ENCODE measurements at places on chromosomes 7 and 10.

DNA sequence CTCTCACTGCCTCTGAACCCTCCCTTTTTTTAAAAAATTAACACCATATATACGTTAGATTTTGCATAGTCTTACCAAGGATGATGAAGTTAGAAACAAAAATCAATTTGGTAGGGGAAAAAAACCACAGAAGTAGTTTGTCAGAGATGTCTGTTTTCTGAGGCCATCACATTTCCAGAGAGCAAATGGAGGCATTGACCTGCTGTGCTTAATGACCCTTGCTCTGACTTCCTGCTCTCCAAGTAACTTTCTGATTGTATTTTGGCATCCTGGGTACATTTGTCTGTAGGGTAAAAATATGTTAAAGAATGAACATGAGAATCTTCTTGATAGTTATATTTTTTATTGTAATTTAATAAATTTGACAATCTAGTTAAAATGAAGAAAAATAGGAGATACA, 140.2 kb downstream of the LCOR start:
- DNase-seq: no peak

- peak; percentile 24 for DNase-seq
Observed at GRCh38 chr10:24722131-24722675, 1.5 kb downstream of the ARHGAP21 start.

GRCh38 chr10:127736222-127736914, 617 bp upstream of the FOXI2 start:
- DNase-seq: no peak

- no peak for DNase-seq
Observed at GRCh38 chr10:8534096-8534495, 479.6 kb downstream of the GATA3 start.

DNA sequence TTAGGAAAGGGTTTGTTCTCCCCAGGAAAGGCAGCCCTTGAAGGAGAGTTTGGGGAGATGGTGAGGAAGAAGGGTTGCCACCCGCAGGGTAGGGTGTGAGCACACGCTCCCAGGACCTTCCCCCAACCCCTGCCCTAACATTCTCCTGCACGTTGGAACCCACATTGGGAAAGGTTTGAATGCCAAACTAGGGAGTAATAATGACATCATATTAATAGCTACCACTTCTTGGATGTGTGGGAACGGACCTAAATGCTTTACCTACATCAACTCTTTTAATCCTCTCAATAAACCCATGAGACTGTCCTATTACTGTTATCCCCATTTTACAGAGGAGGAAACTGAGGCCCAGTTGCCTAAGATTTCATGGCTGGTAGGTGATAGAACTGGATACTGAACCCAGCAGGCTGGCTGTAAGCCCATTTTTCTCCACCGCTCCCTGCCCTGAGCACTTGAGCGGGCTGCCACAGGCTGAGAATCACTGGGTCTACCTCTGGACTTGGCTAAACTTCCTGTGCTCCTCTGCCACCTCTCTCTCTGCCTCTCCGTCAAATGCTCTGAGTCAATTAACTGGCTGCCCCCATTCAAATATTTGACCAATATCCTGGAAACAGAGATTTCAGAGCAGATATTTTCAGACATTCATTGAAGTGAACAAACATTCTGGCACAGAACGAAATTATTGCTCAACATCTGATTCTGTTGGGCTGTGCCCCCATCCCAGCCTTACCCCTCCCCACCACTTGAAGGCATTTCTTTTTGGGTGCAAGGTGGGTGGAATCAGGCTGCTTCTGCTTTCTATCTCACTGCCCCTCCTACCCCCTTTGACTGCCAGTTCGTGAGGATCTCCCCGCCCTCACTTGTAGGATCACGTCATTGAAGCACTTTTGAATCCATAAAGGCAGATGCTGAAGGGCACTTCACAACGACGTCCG, 129.7 kb downstream of the C10orf105 start:
- no peak for DNase-seq

DNA sequence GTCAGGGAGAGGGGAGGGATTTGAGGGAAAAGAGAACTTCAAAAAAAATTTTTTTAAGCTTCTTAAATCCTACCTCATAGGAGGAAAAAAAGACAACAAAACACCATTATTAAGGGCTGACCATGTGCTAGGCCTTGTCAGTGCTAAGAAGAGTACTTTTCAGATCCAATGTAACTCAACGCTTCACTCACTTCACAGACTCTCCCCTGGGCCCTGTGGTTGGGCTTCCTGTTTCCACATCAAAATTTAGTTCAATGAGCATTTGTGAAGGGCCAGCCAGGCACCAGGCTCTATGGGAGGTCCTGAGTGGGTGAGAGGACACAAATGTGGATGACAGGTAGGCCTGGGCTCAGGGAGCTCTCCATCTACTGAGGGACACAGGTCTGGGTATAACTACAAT, 249.8 kb downstream of the PTEN start:
- DNase-seq: peak; percentile 28

GRCh38 chr10:75588031-75588430, 156.6 kb downstream of the LRMDA start:
- no peak for DNase-seq

- no peak for DNase-seq
Observed at GRCh38 chr7:127946111-127946510, 85.1 kb downstream of the LRRC4 start.

GRCh38 chr10:59702347-59702746, 7.3 kb downstream of the SLC16A9 start:
- DNase-seq: no peak

- no peak for DNase-seq
Observed at GRCh38 chr10:71706216-71707121, 13.1 kb downstream of the C10orf105 start.

- no peak for DNase-seq
Observed at GRCh38 chr7:76509931-76510877, at the start of gene UPK3B. Gene UPK3B (plus strand): TSS chr7:76510552. CDS start chr7:76510653, 101 bp downstream.

GRCh38 chr7:3080106-3080505, 36.4 kb upstream of the CARD11 start:
- no peak for DNase-seq

- DNase-seq: no peak
Observed at GRCh38 chr7:53947732-53948131, 594.4 kb upstream of the VSTM2A start.

DNA sequence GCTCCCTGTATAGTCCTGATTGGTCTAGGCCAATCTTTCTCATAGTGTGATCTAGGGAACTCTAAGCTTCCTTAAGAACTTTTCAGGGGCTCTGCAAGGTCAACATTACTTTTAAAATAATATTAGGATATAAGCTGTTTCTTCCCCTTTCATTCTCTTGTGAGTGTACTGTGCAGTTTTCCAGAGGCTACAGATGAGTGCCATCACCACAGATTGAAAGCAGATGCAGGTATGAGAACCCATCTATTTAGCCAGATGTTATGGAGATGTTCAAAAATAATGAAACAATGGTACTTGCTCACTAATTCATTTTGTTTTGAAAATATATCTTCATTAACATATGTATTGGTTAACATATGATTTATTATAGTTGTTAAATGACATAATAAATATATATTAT, 169.2 kb upstream of the SEMA3A start:
- peak; percentile 49 for DNase-seq

DNA sequence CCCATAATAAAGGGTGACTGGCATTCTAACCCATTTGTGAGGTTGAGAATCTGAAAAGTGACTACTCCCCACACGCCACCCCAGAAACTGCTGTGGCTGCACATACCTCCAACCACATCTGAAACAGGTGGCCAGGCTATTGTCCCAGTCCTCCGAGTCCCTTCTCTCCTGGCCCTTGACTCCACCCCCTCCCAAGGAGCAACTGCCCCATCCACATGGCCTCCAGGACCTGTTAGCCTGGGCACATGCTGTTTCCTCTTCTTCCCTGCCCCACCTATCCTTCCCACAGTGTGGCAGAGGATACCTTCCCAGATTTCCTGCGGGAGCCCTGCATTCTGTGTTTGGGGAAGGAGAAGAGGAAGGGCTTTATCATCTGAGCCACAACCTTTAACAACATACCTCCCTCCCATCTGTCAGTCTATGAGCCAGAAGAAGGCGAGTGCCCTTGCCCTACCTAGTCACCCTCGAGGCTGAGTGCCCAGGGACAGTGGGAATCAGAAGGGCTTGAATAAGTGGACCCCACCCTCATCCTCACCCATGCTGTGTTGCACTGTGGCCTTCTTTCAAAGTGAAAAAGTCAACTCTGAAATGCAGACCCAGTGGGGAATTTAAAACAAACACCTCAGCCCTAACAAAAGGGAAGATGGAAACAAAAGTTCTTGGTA, 11.9 kb downstream of the STEAP1B start:
- no peak for DNase-seq

DNA sequence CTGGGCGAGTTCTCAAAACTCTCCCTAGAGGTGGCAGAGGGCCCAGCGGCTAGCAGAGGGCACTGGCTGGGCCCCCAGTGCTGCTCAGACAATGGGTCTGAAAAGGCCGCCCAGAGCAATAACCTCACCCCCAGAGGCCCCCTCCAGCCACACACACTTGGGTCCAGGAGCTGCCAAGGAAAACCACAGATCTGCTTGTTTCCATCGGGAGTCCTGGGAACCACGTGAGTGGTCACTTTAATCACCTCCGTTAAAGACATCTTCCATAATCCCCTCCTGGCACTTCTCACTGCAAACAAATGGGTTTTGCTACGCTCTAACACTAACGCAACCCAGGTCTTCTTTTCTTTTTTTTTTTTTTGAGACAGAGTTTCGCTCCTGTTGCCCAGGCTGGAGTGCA, 30.0 kb downstream of the NUDT1 start:
- DNase-seq: no peak

- DNase-seq: peak; percentile 46
Observed at GRCh38 chr7:117827862-117828261, 45.4 kb downstream of the CTTNBP2 start.

DNA sequence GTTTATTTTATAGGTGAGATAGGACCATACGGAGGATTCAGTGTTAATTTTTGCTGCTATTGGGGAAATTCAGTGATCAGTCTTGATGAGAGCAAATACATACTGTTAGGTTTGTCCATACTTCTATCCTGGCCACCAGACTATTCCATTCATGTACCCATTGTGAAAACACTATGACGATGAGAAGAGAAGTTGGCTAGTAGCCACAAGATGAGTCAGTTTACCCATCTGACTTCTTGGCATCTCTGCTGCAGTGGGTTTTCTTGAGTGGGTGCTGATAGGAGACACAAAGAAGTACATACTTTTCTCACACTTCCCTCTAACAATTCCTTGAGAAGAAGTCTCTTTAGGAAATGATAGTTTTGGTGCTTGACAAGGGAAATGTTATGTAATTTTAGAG, 133.1 kb downstream of the TFPI2 start:
- no peak for DNase-seq

GRCh38 chr7:6653071-6654003, 16.2 kb downstream of the ZNF316 start:
- no peak for DNase-seq

GRCh38 chr10:118272767-118273166, 69.4 kb downstream of the FAM204A start:
- DNase-seq: no peak

DNA sequence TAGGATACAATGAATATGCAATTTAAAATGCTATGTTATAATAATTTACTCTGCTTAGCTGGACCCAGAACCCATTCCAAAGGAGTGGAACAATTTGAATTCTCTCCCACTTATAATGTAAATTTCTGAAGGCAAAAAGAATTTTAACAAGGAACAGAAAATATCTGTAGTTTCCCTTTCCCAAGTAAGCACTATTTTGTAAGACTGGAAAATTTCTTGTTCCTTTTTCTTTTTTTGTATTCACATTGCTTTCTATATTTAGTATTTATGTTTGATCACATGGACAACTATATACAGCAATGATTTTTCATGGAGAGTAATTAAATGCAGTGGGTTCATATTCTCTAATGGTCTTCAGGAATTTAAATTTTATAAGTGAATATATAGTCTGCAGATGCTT, 127.4 kb downstream of the GPR85 start:
- DNase-seq: no peak

- peak; percentile 83 for DNase-seq
Observed at GRCh38 chr7:143391462-143392404, 10.6 kb downstream of the ZYX start.

DNA sequence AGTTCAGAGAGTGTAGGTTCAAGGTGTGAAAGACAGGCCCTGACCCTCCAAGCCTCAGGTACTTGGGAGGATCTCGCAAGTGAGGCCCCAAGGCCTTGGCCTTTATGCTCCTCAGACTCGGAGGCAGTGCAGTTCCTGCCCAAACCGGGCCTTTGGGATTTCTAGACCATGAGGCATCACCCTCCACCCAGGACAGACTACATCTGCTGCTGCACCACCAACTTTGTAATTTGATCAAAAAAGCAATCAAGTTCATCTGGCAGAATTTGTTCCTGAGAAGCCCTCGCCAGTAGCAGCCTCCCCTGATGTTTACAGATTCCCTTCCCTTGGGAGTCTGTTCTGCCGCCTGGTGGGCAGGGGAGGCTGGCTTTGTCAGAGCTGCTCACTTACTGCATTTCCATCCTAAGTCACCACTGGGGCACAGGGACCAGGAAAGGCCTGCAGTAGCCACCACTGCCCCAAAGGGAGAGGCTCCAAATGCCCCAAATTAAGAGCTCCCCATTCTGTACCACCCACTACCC, 2.1 kb downstream of the CAMK2G start:
- DNase-seq: peak; percentile 59

GRCh38 chr10:61635932-61636331, 26.8 kb upstream of the CABCOCO1 start:
- peak; percentile 39 for DNase-seq

DNA sequence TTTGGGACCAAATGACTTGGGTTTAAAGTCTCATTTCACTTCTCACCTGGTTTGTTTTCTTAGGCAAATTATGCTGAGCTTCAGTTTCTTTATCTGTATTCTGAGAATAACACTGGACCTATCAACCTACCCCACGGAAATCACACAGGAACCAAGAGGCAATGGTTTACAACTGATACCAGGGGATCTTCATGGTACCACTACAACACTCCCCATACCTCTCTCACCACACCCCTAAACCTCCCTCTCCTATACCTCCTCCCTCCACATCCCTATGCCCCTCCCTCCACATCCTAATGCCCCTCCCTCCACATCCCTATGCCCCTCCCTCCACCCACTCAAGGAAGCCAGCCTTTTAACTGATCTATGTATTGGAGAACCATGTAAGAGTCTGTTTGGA, 9.9 kb downstream of the FAM204A start:
- DNase-seq: no peak

GRCh38 chr10:125023255-125023654, 81.3 kb downstream of the ZRANB1 start:
- no peak for DNase-seq

DNA sequence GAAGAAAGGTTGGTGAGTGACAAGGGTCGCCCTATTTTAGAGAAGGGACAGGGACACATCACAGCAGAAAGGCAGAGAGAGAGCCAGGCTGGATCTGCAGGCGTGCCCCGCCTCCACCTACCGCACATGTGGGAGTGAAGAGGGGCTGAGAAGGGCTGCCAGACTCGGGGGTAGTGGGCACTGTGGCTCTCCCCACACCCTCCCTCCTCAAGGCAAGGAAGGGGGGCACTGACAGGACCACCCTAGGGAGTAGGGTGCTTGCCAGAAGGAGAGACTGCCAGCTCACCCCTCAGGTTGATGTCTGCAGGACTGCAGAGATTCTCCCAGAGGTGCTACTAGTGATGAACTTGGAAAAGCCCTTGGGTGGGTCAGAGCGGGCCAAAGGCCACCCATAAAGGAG, 62.8 kb upstream of the ZRANB1 start:
- DNase-seq: no peak

Measured in AG10803 (cell line).